ENCODE measurements at places on chromosomes 4 and X. TPM values are rescaled to one million over a fixed set of nuclear protein-coding genes. Genes with fewer than 3 reads are reported as not detected.

DNA sequence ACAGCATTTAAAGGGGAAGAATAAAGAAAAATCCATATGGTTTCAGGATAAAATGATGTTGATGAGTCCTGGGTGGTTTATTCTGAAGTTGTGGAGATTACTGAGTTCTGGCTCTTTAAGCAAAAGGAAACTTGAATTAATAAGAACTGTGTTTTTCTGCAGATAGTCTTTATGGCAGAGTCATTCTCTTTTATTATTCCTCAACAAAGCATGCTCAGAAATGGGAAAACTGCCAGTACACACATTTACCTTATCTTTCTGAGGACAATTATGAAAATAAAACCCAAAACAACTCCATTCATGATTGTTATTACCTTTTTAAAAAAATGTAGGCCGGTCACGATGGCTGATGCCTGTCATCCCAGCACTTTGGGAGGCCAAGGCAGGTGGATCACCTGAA lies 58.5 kb downstream of the ADD1 start:
- no peak for DNase-seq

- DNase-seq: no peak
Measured at GRCh38 chr4:136725286-136726081, 806.8 kb downstream of the PCDH18 start.

DNA sequence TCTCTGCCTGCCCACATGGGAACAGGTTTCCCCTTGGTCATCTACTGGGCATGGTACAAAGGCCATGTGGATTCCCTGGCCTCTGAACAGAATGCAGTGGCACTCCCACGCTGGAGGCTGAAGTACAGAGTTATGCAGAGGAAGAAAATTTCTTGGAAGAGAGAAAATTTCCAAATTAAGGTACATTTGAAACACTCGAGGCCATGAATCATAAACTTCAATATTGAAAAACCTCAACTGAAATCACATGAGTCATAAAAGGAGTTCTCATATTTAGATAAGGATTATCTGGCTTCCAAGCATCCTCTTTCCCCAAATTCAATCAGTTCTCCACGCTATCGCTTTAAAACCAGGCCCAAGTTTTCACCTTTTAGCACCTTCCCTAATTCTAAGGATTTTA lies 28.1 kb upstream of the TXK start:
- DNase-seq: no peak

DNA sequence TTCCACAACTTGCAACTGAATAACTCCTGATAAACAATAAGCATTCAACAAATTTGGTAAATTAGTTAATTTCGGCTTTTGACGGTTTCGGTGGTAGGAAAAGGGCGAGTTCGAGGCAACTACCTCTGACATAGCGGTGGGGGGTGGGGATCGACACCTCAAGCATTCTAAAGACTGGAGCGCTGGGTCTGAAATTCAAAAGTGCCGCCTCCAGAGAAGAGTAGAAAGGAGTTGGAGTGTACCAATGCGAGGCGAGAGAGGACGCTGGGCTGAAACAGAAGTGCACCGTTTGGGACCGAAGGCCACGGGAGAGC lies 725 bp downstream of the SMC1A start:
- no peak for DNase-seq

- DNase-seq: peak; percentile 19
Measured at GRCh38 chr4:55736605-55737183, 82.9 kb upstream of the EXOC1L start.

DNA sequence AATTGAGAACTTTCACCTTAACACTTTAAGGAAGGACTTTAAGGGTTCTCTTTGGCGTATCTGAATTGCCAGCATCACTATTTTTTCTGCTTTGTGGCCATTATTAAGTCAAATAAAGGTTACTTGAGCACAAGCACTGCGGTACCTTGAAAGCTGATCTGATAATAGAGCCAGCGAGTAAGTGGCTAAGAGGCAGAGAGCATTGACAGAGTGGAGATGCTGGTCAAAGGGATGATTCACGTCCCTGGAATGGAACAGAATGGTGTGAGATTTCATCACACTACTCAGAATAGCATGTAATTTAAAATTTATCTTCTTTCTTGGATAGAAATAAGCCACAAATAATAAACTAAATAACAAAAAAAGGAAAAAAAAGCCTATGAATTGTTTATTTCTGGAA lies 57.1 kb upstream of the NPFFR2 start:
- DNase-seq: no peak

GRCh38 chr4:187258651-187259401 lies 535.2 kb upstream of the FAT1 start:
- DNase-seq: no peak

GRCh38 chr4:76307660-76308014 lies 1.1 kb downstream of the STBD1 start:
- peak; percentile 68 for DNase-seq

DNA sequence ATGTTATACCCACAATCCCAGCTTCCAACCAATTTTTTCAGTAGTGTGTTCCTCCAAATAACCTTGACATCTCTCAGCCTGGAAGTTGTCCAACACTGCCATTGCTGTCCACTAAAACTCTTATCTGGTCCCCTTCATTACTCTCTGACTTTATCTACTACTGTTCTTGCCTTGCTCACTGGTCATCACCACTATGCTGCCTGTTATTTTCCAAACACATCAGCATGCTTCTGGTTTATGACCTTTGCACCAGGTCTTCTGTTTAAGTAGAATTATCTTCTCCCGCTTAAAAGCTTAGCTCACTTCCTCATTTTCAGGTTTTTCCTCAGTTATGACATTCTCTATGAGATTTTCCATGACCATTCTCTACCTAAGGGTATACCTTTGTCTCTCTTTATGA lies 5.5 kb downstream of the ELMOD2 start:
- peak; percentile 43 for DNase-seq

DNA sequence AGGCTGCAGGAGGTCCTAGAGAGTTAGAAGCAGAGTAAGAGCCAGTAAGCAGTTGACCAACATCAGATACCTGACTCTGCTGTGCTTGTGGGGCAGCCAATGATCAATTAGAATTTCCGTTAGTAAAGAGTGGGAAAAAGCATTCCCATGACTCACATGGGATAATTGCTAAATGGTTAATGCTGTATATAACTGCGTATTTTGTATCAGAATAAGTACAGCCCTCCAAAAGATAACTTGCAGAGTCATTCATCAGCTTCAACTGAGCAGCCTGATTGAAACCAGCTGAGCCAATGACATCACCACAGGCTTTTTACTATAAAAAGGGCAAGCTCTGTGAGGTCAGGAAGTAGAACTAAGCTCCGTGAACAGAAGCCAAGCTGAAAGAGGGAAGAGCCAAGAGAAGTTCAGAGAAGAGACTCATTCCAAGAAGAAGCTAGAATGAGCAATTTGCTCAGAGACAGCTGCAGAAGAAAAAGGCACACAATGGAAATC lies 67.9 kb downstream of the PPP3CA start:
- DNase-seq: peak; percentile 17

The USP17L20 gene
- not detected for polyA plus RNA-seq

The HSD17B13 gene
- 0.13 TPM for polyA plus RNA-seq

The PAGE5 gene
- 7.1 TPM for polyA plus RNA-seq

The GC gene
- not detected for polyA plus RNA-seq

The UCP1 gene
- polyA plus RNA-seq: not detected

Measured in SK-N-SH (cell line).